ENCODE measurements at places on chromosomes 16 and 17.
A peak's percentile ranks its signal among the peaks of the same experiment; 100 is the strongest.

- no peak for DNase-seq
Measured at GRCh38 chr16:66278111-66278531, 88.4 kb upstream of the CDH5 start.

GRCh38 chr16:8634991-8635736, 13.7 kb downstream of the METTL22 start:
- DNase-seq, result no peak

DNA sequence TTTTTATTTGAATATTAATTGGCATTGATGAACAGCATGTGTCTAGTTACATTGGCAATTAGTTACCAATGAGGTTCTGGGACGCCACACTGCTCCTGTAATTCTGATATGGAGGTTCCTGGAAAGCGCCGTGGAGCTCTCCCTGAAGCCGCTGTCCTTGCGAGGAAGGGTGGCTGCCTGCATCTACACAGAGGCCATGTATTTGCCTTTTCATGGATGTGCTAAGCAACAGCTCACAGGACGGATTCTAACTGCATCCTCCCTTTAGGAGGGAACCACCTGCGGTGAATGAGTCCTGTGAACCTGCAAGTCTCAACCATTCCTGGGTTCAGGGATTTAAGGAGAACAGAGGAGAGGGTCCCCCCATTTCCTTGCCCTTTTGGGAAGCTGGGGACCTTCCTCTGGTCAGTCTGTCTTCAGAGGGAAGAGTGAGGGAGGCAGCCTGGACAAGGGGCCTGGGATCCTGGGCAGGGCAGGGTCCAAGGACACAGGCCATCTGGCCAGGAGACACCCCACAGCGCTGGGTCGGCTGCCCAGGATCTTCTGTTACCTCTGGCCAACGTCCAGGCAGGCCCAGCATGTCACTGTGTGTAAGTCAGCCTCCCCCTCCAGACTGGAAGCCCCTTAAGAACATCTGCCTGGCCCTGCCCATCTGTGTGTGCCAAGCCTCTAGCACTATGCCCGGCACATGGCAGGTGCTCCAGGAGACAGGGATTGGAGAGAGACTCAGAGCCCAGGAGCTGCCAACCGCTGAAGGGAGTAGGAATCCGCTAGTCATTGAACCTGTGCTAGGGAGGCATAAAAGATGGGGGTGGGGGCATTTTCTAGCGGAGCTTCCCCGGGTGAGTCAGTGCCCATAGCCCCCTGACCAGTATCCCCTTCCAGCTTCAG, 314.1 kb upstream of the TNRC6C start:
- DNase-seq, result no peak

DNA sequence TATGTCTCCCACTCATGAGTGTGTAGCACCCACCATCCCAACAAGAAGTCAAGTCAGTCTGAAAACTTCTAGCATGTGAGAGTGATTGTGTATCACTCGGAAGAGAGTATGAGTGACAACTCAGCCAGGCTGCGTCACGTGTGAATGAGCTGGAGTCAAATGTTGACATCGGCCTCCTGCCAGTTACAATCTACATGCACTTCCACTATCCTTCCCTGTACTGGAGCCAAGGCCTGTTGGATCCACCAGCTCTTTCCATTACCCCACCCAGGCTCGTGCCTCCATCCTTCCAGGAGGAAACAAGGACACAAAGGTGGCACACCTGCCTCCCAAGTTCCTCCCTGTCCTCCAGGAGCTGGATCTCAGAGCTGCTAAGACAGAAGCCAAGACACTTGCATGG, 64.5 kb downstream of the ASIC2 start:
- no peak for DNase-seq

DNA sequence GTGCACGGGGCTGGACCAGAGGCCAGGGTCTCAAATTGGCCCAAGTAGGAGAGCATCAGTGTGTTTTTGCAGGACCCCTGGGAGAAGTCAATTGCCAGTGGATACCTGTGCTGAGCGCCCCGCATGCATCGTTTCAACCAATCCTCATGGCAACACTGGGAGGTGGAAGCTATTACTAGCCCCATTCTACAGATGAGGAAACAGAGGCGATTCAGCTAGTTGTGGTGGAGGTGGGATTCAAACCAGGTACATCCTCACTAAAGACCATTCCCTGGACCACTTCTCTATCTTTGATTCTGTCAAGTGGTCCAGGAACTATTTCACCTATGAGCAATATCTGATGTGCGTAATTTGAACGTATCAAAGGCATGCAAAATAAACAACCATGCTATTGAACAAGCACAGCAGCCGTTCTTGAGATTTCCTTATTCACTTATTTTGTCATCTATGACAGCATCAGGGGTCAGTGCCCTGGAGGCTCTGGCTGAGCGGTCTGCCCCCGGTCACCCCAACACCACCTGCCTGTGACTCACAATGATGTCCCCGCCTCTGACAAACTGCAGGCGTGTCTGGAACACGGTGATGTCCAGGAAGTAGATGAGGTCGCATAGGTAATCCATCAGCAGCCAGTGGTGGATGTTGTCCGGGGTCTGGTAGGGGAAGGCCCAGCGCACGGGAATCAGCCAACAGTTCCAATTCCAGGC, 54.0 kb downstream of the CNGB1 start:
- DNase-seq, result no peak

- DNase-seq, result no peak
Measured at GRCh38 chr17:49574323-49574781, 1.3 kb upstream of the NXPH3 start.

DNA sequence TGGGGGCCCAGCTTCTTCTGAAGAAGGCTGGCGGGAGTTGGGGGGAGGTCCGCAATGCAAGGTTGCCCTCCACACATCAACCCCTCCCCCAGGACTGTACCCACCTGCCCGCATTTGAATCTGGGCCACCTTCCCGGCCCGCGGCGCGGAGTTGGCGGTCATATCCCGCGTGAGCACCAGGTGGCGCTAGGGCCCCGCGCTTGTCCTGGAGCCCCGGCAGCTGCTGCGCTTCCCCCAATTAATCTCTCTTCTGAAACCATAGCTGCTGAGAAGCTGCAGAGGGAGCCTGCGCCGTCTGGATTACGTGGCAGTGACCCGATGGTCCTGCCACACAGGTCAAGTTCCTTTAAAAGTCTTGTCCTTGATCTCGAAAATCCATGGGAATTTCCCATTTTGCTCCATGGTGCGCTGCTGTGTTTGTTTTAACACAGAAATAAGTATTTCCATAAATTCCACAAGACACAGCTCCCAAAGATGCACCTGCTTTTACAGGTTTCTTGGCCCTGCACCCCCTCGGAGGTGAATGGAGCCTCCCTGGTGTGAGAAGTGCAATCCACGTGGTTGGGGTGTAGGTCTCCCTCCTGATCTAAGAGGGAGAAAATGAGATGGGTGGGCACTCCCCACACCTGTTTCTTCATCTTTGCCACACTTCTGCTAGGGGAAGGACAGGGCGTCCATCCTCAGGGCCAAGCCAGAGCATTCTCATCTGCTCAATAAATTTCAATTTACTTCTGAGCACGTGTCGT, 22.1 kb downstream of the COX4I1 start:
- DNase-seq, result peak; percentile 80

DNA sequence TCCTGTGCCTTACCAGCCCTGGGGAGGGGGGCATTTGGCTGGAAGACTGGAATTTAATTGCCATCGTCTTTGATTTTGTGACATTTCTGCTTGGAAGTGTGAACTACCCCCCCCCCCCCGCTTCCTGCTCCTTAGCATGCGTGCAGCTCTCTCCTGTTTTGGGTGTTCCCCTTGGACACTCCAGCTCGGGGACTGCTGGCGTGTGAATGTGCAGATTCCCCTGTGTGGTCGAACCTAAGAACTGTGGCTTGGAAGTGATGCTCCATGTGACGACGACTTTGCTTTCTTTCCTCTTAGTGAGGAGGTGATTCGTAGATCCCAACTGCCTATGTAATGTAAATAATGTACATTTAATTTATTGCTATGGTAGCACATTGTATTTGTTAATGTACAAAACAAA, 26.1 kb downstream of the OR1D5 start:
- DNase-seq, result no peak

- no peak for DNase-seq
Measured at GRCh38 chr16:66846831-66847230, 2.6 kb downstream of the CA7 start.

DNA sequence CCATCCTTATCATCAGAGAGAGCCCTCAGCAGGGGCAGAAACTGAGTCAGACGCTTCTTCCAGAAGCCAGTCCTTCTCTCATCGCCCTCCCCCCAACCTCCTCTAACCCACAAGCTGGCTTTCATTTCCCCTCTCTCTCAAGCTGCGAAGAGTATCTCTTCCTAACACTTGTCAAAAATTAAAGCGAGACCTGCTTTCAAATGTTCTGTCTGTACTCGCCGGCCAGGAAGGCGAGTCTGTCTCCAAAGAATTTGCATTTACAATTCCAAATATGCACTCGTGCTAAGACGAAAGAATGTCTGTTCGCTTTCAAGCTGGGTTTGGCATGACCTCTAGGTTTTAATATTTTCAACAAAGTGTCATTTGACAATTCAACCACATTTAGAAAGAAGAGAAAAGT, 140.4 kb downstream of the RGS9 start:
- no peak for DNase-seq

GRCh38 chr16:52309446-52310416, 237.2 kb downstream of the TOX3 start:
- DNase-seq, result no peak

- DNase-seq, result no peak
Measured at GRCh38 chr16:31333686-31334649, 21.0 kb upstream of the ITGAX start.

- no peak for DNase-seq
Measured at GRCh38 chr16:54957403-54958166, 26.9 kb downstream of the IRX5 start.

DNA sequence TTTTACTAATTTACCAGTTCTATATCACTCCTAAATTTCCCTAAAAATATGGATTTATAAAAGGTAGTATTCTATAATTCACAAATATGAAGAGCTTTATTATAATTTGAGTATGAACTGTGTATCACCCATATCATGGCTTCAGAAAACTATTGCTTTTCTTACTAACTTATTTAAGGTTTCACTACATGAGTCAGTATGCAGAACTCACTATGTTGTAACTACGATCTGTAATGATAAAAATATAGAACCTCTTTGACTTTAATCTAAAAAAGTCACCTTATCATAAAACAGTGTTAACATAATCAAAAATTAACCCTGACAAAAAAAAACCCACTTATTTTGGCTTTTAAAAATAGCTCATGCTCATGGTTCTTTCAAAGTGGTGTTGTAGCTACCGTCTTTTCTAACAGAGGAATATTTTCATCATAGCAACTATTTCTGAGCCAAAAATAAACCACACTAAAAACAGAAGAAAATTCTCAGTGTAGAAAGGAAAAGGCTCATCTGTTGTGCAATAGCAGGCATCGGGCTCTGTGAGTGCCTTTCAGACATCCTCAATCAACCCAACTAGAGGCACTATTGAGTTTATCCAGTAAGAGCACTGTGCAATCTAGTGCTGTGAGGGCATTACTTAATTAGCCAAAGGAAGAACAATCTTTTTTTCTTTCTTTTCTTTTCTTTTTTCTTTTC, 42.1 kb downstream of the ITGAM start:
- no peak for DNase-seq

DNA sequence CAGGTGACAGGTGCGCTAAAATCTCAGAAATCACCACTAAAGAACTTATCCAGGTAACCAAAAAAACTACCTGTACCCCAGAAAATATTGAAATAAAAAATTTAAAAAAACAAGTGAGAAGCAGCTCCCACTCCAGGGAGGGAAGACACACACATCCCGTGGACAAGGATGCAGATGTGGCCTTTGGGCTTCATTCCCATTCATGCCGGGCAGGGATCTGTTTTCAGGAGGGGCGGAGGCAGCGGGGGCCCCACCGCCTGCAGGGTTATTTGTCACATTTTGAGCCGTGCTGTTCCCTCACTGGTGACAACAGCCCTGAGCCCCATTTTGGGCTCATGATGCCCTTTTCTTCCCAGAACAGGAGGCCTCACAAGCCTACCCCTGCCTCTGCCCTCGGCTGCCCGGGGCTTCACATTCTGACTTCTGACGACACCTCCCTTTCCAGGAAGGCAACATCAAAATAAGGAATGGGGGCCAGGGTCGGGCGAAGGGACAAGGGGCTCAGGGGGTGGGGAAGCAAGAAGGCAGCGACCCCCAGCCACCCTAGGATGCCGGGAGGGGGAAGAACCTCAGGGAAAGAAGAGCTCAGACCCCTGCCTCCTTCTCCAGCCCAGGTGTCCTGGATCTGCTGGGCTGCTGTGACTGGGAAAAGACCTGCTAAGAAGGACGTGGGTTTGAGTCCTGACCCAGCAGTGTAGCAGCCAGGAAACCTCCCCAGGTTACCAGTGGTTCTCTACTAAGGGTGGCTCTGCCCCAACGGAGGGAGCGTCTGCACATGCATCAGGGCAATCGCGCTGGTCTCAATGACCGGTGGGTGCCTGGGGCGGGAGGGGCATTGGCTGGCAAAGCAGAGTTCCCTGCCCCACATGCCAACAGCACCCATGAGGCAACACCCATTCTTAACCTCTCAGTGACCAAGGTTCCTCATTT, 2.3 kb upstream of the CD79B start:
- no peak for DNase-seq

- no peak for DNase-seq
Measured at GRCh38 chr17:54883939-54884338, 16.7 kb upstream of the TOM1L1 start.

DNA sequence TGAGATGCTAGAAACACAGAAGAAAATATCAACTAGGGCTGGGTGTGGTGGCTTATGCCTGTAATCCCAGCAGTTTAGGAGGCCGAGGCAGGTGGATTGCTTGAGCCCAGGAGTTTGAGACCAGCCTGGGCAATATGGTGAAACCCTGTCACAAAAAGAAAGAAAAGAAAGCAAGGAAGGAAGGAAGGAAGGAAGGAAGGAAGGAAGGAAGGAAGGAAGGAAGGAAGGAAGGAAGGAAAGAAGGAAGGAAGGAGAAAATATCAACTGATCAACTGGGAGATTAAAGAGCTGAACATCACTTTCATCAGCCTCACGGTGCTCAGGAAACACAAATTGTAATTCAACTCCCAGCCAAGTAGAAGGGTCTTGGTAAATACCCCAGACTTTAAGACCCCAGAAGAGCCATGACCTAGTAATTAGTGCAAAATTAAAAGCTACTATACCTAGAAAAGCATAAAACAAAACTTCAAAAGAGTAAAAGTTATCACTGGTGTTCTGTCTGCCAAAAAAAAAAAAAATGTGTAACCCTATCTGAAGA, 27.8 kb upstream of the SLFN13 start:
- DNase-seq, result no peak

DNA sequence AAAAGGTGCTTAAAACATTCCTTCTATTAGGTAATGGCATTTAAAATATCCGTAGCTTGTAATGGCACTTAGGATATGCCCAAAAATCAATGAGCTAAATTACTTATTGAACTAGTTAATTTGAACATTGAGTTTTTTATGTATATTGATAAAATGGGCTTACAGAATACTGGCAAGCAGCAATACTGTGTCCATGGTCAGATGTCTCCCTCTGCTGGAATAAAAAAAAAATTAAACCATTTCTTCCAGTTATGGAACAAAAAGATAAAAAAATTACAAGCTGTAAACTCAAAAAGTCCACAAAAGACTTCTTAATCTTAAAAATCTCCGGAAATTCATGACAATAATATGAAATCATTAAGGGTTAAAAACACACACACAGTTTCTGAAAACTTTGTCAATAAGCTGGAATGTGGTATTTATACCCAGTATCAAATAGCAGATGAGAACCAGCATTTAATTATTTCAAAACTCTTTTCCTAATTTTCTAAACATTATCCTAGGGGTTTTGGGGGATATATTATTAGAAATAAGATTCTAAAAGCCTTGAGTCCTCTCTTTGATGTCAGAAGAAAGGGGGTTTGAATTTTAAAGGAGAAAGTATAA, 21.5 kb upstream of the PSMD7 start:
- no peak for DNase-seq

- DNase-seq, result no peak
Measured at GRCh38 chr16:11570806-11571205, 15.9 kb downstream of the LITAF start.
